ENCODE measurements at places on chromosomes 2 and 18. TPM values are rescaled to one million over a fixed set of nuclear protein-coding genes. Genes with fewer than 3 reads are reported as not detected.
A peak's percentile ranks its signal among the peaks of the same experiment; 100 is the strongest.

Gene PHOSPHO2
- 3.5 TPM for total RNA-seq

- DNase-seq, result no peak
Observed at GRCh38 chr18:54774423-54774822, 53.9 kb upstream of the RAB27B start.

DNA sequence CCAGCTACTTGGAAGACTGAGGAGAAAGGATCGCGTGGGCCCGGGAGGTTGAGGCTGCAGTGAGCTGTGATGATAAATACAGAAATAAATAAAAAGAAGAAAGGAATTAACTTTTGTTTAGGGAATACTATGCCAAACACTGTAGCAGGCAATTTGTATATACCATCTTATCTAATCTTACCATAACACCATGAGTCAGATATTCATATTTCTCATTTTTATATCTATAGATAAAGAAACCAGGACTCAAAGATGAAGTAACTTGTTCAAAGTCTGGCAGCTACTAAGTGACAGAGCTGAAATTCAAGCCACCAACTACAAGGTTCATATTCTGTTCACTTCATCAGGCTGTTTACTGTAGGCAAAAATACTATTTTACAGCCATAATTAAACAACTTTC, 119.2 kb upstream of the SLC39A10 start:
- no peak for DNase-seq

DNA sequence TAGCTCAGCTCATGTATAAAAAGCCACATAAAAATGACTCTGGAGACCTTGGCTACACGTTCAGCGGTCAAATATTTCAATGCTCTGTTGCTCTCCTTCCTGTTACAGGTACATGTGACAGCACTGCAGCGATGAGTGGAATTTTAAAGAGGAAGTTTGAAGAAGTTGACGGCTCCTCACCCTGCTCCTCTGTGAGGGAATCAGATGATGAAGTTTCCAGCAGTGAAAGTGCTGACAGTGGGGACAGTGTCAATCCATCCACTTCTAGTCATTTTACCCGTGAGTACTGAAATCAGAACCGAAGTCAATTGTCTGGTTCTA, 125.4 kb downstream of the CSRNP3 start:
- DNase-seq, result no peak

DNA sequence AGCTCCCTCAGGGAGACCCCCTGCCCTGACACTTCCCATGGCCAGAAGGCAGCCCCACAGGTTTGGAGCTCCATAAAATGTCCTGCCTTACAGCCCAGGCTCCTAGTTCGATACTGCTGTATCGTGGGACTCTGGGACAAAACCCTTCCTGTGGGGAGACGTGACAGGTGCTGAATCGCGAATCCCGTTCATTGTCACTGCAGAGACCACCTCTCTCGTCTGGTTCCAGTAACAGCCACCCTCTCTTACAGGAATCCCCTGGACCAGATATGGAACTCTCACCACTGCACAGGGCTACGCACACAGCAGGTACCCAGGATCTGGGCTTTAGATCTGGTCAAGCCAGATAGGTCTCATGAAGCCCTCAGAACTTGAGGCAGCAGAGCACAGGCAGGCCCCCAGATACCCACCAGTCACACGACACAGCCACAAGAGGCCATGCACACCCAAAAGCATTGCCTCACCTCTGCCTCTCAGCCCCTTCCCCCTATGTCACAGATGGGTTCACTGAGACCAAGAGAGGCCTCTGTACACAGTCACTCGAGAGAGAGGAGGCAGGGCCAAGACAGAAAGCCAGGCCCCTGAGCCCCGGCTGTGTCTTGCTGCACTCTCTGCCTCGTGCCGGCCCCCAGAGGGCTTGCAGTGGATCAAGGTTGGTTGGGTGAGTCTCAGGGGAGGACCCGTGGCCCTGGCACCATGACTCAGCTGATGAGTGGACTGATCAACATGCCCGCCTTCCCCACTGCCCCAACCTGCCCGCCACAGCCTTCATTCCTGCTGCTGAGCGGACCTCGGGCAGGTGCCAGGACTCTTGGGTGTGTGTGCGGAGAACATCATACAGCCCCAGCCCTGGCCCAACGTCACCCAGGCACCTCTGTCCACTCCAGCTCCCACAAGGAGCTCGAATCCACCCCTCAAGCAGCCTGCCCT, 7.6 kb downstream of the SDC1 start:
- DNase-seq, result no peak

GRCh38 chr2:129906861-129907235, 72.6 kb upstream of the RAB6C start:
- DNase-seq, result no peak

DNA sequence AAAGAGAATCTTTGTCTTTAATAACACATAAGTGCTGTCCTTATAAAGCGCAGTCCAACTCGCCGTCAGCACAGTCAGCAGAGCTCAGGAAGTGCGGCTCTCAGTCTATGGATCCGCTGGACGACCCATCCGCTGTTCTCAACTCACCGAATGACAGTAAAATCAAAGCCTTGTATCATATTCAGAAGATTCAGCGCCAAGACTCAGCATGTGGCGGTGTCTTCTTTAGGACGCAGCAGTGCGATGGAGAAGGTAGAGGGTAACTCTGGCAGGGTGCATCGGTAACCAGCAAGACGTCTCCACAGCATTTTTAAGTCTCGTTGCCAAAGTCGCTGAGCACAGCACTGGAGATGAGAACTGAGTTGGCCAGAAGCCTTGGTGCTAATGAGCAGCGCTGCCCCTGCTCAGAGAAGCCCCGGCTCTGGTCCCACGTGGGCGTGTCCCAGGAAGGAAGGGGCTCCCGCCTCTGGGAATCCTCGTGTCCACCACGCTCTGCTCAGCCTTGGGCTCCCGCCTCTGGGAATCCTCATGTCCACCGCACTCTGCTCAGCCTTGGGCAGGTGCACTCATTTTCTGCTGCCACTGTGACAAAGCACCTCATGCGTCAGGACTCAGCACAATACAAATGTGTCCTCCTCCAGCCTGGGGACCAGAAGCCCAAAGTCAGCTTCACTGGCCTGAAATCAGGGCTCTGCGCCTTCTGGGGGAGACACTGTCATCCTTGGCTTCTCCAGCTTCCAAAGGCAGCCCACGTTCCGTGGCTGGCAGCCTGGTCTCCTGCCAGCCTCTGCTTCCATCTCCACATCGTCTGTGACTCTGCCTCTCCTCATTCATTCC, 238.0 kb upstream of the SALL3 start:
- no peak for DNase-seq

Gene POTEC
- not detected for total RNA-seq

DNA sequence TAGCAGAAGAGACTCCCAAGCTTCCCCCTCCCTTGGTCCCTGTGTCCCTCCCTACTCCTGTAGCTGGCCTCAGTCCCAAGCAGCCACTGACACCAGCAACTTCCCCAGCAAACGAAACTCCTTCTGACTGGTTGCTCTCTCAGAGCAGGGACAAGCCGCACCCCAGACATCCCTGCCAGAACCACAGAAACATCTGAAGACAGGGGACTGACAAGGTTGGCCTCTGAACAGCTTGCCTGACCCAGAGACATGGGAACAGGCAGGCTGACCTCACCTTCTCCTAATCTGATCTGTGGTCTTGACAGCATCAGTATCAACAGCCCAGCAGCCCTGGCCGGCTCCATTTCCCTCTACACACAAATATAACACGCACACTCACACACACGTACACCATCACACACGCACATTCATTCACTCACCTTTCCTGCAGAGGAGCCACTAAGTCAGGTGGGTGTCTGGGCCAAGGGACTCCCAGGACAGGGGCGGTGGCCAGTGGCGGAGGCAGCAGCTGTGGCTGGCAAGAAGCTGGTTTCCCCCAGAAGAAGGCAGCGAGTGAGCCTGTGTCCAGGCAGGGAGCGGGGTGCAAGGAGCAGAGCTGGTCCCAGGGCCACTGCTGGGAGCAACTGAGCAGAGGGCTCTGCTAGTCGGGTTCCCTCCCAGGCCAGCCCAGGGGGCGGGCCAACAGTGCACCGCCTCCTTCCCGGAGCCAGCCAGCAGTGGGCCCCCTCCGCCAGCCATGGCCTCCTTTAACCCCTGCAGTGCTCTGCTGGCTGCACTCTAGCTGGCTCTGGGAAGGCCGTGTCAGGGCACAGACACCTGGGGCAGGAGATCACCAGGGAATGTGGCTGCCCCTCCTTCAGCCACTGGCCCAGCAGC, 59.1 kb downstream of the TNS1 start:
- no peak for DNase-seq

GRCh38 chr2:238096311-238097011, 3.7 kb upstream of the ESPNL start:
- DNase-seq, result no peak

Gene FOXI3
- not detected for total RNA-seq

Gene TDRD15
- not detected for total RNA-seq

- no peak for DNase-seq
Observed at GRCh38 chr18:29726646-29727045, 1315.9 kb downstream of the DSC3 start.

- DNase-seq, result no peak
Observed at GRCh38 chr2:23557455-23557854, 172.5 kb downstream of the KLHL29 start.

DNA sequence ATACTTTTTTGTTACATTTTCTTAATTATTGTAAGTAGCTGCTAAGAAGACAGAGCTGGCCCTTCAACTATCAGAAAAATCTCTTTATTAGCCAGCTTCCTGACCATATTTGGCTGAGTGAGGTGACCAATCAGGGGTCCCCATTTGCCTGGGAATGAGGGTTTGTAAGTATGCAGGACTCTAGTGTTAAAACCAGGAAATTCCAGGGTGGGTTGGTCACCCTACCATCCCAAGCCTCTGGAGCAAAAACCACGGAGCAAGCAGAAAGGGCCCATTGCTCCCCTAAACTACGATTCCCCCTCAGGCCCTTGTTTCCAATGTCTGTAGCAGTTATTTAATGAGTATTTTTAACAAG, 165.6 kb upstream of the NCKAP5 start:
- no peak for DNase-seq

DNA sequence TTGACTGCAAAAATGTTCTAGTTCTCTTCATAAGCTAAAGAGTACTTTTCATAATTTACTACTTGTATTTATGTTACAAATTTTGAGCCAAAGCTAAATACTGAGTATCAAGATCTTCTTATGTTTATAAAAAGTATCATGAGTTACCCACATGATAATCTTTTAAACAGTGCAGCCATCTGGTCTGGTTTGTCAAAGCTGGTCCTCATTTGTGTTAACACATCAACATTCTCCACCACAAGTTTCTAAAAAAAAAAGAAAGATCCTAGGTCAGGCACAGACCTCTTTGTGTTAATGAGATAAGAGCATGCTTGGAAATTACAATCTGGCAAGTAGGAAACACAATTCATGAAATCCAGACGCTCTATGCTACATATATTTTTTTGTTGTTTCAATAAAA, 75.5 kb upstream of the FRZB start:
- DNase-seq, result no peak

DNA sequence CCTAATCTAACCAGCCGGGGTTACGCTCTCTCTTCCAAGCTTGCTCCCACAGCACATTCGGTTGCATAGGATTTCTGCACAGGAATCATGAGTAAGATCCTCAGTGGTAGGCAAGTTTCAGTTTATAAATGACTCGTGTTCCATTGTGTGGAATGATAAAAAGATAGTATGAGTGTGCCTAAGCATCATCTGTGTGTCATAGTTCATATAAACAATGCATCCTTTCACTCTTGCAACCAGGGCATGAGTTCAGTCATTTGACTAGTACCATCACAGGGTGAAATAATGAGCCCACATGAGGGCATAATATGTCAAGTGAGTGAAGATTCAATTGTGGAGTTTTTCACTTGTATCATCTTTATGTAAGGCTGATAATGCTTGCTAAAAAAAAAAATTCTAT, 417.1 kb upstream of the CDH2 start:
- no peak for DNase-seq

DNA sequence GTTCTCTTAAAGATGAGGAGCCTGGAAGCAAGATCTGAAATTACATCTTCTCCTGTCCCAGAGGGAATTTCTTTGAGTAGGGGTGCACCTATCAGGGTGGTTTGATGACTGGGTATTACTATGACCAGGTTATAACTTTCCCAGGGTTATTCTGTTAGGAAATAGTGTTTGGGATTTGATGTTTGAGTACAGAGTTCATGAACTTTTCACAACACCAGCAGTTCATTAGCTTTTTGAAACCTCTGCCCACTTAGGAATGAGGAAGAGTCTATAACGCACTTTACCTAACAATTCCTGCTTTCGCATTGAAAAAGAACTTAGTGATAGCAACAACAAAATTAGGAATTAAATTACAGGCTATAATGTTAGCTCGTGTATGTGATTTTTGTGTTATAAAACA, 58.6 kb downstream of the ALMS1 start:
- DNase-seq, result no peak

- no peak for DNase-seq
Observed at GRCh38 chr2:80519699-80520291, 215.2 kb upstream of the LRRTM1 start.

- DNase-seq, result no peak
Observed at GRCh38 chr2:12719400-12720277, 2.9 kb downstream of the TRIB2 start.

Gene CHRND
- total RNA-seq, result not detected

Gene WNT10A
- total RNA-seq, result 2.7 TPM

GRCh38 chr2:83953697-83954096, 505.4 kb downstream of the SUCLG1 start:
- DNase-seq, result no peak

GRCh38 chr2:205686056-205686782, 3.9 kb downstream of the NRP2 start:
- DNase-seq, result no peak

GRCh38 chr18:63099848-63100629, 219.5 kb downstream of the BCL2 start:
- DNase-seq, result no peak

DNA sequence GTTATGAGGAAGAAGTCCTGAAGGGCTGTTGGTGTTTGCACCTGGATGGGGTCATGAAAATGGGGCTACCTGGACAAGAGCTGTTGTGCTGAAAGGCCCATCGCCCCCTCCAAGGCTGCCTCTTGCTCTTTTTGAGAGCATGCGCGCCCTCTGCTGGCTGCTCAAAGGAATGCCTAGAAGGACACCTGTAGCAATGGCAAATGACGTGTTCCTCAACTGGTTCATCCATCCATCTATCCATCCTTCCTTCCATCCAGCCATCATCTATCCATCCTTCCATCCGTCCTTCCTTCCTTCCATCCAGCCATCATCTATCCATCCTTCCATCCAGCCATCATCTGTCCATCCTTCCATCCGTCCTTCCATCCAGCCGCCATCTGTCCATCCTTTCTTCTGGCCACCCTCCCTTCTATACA, 17.2 kb upstream of the RPL31 start:
- DNase-seq, result peak; percentile 80

Gene PLA2R1
- 0.03 TPM for total RNA-seq

Gene SPDYA
- total RNA-seq, result 0.91 TPM

- DNase-seq, result no peak
Observed at GRCh38 chr2:81195774-81196382, 891.3 kb upstream of the LRRTM1 start.

Gene C2orf66
- not detected for total RNA-seq

Gene MAB21L4
- not detected for total RNA-seq

DNA sequence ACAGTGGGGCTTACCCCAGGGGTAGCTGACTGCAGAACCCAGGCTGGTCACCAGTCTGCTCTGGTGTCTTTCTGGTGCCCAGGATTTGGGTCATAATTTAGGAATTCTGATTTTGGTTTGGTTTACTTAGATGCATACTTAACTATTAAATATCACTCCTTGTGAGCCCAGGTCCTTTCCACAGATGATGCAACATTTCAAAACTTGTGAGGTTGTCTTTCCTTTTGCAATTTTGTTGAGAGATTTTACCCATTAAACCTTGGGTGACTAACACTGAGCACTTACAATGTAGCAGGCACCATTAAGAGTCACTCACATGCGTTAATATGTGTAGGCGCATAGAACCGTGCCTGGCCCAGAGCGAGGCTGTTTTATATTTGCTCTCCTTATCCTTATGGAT, 61.8 kb upstream of the RPL31 start:
- no peak for DNase-seq

Measured in activated T-cell treated with anti-CD3 and anti-CD28 coated beads, Interleukin-2, amount 50 U/mL, for 4 hours (primary cell).